Activated CD4-positive, alpha-beta memory T cell treated with anti-CD3 and anti-CD28 coated beads for 36 hours (primary cell): ENCODE measurements at places on chromosomes 2 and 18. TPM values are rescaled to one million over a fixed set of nuclear protein-coding genes. Genes with fewer than 3 reads are reported as not detected.

GRCh38 chr18:37537868-37538525, 27.6 kb downstream of the CELF4 start:
- DNase-seq, result peak; percentile 62
- peaks cover 23% of the 10 kb centered on the region for H3K27me3 ChIP-seq
- no peaks in the 10 kb centered on the region for H3K36me3 ChIP-seq
- H3K4me3 ChIP-seq, result no peak overlapping the region
- no peaks in the 10 kb centered on the region for H3K4me1 ChIP-seq
- no peak overlapping the region for H3K27ac ChIP-seq

The ANKRD62 gene
- not detected for total RNA-seq

DNA sequence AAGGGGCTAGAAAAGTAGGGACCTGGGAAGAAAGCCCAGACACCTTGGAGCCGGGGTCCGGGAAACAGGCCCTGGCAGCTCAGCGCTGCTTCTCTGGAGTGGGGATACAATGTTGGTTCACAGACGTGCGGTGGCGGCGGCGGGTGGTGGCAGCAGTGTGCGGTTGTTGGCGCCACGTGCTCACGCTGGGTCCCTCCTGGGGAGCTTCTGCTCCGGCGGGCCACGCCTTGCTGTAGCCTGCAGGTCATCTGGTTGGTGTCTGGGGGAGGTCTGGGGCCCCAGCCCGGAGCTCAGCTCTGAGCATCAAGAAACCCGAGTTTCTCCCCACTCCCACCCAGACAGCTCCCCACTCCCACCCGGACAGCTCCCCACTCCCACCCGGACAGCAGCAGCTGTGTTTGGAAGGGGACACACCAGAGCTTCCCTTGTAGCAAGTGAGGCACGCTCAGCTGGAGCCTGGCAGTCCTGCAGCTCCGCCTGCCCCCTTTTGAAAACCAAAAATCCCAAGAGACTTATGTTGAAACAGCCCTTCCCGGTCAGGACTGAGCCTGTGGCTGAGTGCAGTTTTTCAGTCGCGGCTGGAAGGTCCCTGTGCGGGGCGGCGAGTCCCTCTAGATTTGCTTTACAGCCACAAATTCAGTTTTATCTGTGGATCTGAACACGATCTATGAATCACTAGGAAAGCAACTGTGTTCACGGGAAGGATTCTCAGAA, 46.9 kb downstream of the NFATC1 start:
- peaks cover 39% of the 10 kb centered on the region for H3K4me1 ChIP-seq
- no peak overlapping the region for H3K27ac ChIP-seq
- H3K36me3 ChIP-seq, result peaks cover 42% of the 10 kb centered on the region
- H3K27me3 ChIP-seq, result no peaks in the 10 kb centered on the region
- DNase-seq, result peak; percentile 22

GRCh38 chr2:157442636-157443035, 1.3 kb downstream of the CYTIP start:
- H3K27me3 ChIP-seq, result peaks cover 2% of the 10 kb centered on the region
- H3K4me3 ChIP-seq, result peak overlapping the region; percentile 92
- peaks cover 26% of the 10 kb centered on the region for H3K4me1 ChIP-seq
- peak overlapping the region; percentile 99 for H3K27ac ChIP-seq
